ENCODE measurements at places on chromosomes 6 and 20.

DNA sequence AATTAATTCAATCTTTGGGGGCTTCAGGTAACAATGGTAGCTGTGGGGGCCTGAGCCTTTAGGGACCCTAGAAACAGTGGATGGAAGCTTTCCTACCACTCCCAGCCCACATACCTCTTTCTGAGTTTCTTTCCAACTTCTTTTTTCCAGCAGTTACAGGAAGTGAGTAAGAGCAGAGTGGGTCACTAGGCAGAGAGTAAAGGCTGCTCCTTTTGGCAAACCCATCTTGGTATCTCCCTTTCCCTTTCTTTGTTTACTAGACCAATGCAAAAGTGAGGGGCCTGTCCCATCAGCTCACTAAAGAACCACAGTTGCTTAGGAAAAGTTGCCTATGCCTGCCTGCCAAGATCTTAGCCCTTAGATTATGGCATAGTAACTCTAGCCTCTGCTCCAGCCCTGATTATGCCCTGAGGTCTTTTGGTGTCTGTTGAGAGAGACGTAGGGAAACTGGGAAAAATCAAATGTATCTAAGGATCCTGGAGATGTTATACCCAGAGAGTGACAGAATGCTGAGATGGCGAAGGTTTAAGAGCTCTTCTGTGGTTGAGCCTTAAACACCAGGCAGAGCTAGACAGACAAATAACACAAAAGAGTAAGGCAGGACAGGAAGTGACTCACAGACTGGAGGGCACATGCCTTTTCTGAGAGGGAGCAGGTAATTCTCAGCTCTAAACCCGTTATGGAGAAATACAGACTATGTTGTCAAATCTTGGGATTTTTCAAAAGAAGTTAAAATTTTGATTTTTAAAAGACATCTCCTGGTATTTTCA is 31.3 kb downstream of the TRMT6 start:
- no peak for DNase-seq

GRCh38 chr20:18637224-18637623 is 49.4 kb downstream of the DTD1 start:
- DNase-seq: no peak

- no peak for DNase-seq
These were observed 16.7 kb downstream of the PCMT1 start for GRCh38 chr6:149766156-149766769.

GRCh38 chr6:149094934-149095351 is 222.6 kb upstream of the TAB2 start:
- DNase-seq: no peak

- DNase-seq: peak; percentile 5
These were observed at the start of gene GPR6 for GRCh38 chr6:109978174-109979032. TSS of gene GPR6 (plus strand) at chr6:109978311. CDS start at chr6:109979113, 802 bp downstream.

DNA sequence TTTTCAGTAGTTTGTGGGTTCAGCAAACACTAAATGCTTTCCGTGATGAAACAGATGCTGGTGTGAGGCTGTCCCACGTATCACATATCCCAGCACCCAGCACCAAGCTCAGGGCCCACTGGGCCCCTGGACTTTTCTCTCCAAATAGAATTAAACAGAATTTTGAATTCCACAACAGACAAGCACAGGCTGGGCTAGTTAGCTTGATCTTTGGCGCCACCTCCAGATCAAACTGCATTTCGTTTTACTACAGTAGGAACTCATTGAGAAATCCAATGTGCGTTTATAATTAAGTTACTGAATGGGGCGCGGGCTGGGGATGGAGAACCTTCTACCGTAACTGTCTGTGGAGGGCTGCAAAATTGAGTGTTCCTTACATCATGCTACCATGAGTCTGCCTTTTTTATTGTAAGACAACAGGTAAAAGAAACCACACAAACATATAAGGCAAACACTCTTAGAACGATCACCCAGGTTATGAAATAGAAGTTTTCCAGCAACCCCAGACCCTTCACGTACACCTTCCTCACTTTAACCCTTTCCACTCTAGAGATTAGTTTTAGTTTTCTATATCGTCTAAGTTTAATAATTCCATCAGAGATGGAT is 107.8 kb downstream of the ZFP64 start:
- DNase-seq: no peak

GRCh38 chr6:37801605-37801940 is 18.0 kb upstream of the ZFAND3 start:
- DNase-seq: no peak

DNA sequence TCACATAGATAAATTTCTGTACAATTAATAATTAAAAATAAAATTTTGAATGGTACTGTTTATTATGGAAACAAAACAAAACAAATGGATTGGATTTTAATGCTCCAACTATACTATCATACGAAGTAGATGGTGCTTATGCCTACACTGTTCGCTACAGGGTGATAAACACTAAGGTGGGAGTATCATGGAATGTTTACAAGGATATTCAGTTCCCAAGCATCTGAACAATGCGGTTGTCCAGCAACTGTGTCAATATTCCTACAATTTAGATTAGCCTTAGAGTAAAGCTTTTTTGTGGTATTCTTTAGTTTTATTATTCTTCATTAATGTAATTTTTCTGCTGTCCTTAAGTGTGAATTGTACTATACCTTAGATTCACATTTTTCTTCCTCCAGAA is 105.1 kb downstream of the MMS22L start:
- DNase-seq: no peak

GRCh38 chr6:119201480-119201879 is 123.0 kb upstream of the FAM184A start:
- DNase-seq: no peak

DNA sequence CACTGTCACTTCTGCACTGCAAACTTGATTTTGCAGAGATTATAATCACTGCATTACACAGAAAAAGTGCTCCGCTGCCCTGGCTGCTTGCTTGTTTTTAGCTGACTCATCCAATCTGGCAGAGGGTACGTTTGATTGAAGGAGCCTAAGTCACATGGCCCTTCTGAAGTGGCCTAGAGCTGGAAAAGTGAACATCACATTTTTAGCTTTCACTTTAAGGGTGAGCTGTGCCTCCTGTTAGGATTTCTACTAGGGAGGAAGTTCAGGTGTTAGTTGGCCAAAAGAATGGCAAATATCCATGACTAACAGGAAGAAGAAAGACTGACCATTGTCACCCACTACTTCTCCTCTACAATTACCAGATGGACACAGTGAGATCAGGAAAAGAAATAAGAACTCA is 889.1 kb upstream of the MAP3K7 start:
- no peak for DNase-seq

GRCh38 chr6:4914420-4915159 is 89.2 kb downstream of the RPP40 start:
- no peak for DNase-seq

- no peak for DNase-seq
These were observed 211.6 kb downstream of the ALDH8A1 start for GRCh38 chr6:134738211-134738885.

DNA sequence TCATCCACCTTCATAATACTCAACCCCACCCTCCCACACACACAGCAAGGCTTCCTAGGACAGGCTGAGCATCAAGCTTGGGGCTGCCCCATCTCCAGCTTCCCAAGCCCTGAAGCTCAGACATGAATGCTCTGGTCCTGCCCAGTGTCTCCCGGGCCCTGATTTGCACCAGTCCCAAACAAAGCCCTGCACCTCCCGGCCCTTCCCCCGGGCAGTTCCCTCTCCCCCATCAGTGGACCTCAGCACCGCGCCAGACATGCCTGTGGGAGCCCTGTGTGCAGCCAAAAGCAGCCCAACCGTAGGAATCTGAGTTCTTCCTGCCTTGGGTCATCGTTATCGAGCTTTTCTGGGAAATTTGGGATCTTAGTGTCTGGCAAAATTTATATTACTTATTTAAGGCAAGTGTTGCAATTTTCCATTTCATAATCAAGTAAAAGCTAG is 63.5 kb downstream of the THBS2 start:
- DNase-seq: no peak

DNA sequence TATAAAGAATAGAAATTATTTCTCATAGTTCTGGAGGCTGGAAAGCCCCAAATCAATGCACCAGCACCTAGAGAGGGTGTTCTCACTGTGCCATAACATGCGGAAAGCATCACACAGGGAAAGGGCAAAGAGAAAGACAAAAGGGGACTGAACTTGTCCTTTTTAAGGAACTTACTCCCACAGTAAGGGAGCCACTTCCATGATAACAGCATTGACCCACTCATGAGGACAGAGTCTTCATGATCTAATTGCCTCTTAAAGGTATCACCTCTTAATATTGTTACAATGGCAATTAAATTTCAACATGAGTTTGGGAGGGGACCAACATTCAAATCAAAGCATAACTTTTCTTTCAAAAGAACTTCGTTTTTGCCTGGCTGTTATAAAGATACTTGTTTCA is 582.2 kb upstream of the ARID1B start:
- no peak for DNase-seq

- DNase-seq: no peak
These were observed 4.4 kb downstream of the PGK2 start for GRCh38 chr6:49782725-49783124.

DNA sequence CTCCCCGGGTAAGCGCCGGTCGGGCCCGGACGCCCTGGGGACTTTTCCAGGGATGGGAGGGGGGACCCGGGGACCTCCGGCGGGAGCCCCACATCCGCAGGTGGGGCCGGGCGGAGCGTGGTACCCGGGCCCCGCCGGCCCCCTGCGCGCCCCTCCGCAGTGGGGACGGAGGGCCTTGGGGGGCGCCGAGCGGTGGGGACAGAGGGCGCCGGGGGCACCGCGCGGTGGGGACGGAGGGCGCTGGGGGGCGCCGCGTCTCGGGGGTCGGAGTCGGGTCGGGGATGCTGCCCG is 270 bp downstream of the PLEKHG1 start:
- no peak for DNase-seq

GRCh38 chr6:170276369-170277057 is 14.4 kb downstream of the DLL1 start:
- no peak for DNase-seq

- no peak for DNase-seq
These were observed 259.4 kb upstream of the ECI2 start for GRCh38 chr6:4394786-4395185.

GRCh38 chr6:113127786-113128419 is 729.2 kb upstream of the MARCKS start:
- no peak for DNase-seq

- no peak for DNase-seq
These were observed 1.9 kb downstream of the MRPS26 start for GRCh38 chr20:3047486-3048419.

DNA sequence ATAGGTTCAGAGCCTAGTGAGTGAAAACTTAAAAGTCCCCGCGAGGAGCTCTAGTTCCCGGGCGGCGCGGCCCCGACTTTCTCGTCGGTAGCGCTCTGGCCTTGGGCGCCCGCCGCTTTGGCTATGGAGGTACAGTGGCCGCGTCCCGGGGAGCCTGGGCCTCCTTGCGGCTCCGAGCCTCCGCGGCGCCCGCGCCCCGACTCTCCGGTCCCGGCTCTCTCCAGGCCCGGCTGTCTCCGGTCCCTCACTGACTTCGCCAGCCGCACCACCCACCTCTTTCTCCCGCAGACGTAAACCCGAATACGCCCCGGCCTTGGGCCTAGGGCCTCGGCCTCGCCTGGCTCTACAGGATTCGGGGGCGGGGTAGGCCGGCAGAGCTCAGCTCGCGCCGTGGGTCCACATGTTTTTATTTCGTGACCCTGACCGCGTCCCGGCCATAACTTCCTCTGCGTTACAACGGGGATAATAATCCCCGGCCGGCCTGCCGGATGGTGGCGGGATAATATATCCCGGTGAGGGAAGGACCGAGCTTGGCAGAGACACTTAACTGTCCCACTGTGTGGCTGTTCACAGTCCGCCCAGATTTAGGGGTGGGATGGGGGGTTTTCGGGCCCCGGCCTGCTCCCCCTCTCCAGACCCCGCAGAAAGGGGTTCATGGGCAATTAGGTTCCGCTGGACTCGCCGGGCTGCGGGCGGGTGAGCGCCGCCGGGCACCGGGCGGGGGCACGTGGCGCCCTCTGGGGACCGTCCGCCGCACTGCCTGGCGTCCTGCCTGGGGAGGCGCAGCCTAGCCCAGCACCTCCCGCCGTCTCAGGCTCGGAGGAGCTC is 10.0 kb upstream of the TBX18 start:
- DNase-seq: peak; percentile 28

GRCh38 chr6:23003671-23004467 is 434.5 kb downstream of the HDGFL1 start:
- DNase-seq: no peak

DNA sequence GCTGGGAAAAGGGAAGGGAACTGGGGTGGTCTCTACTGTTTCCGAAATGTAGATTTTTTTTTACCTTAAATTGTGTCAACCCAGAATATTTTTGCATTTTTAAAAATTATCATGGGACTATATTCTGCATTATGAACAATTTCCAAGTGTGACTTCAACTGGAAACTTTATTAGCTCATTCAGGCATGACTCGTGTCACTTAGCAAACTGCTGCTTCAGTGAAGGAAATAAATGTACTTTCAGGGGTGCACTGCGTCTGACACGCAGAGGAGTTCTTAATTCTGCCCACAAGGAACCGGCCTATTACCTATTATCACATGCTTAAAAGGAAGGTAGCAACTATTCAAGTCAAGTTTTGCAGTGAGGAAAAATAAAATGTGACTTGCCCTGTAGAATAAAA is 291.3 kb upstream of the PRDM1 start:
- no peak for DNase-seq

GRCh38 chr6:49966334-49966733 is 2.4 kb upstream of the DEFB114 start:
- DNase-seq: no peak

GRCh38 chr6:52132292-52132691 is 44.9 kb upstream of the PKHD1 start:
- DNase-seq: no peak

- DNase-seq: no peak
These were observed 411.8 kb downstream of the SYNE1 start for GRCh38 chr6:152225241-152225934.

DNA sequence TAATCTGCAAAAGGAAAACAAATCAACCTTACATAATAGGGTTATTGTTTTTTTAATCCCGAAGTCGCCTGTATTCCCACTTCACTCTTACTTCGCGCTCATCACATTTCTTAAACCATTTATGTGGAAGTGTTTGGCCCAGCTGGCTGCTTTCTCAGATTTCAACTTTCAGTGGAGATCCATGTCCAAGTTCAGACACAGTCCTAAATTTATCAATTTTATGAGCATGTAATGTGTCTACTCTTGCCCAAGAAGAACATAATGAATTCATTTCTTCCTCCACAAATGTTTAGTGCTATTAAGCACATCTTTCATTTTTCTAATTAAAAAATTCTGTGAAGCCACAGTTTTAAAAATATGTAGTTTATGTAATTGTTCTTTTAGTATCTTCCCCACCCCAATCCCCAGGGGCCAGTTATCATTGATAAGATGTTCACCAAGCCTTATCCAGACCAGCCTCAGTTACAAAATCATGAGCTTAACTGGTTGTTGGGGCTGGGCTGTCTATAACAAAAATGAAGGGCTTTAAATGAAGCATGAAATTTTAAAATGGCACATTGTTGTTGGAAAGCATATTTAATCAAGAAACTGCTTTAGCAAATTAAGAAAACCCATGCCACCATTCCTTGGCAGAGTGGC is 151.7 kb downstream of the UST start:
- DNase-seq: no peak

GRCh38 chr6:112439432-112439831 is 92.3 kb downstream of the RFPL4B start:
- no peak for DNase-seq
